Muscle of back (tissue), 13 donors: ENCODE measurements at places on chromosomes 5 and 9.

DNA sequence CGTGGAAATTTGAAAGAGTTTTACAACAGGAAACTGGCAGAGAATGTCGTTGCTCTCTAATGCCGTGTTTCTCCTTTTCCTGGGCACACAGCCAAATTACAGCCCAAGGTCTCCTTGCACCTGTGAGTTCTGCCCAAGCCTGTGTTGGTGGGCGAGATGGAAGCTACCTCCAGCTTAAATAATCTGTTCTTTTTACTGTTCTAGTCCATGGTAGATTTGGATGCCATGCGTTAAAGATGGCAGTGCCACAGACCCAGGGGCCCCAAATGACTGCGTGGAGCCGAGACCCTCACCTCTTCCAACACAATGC is 92.6 kb upstream of the IRX4 start:
- no peak for DNase-seq

DNA sequence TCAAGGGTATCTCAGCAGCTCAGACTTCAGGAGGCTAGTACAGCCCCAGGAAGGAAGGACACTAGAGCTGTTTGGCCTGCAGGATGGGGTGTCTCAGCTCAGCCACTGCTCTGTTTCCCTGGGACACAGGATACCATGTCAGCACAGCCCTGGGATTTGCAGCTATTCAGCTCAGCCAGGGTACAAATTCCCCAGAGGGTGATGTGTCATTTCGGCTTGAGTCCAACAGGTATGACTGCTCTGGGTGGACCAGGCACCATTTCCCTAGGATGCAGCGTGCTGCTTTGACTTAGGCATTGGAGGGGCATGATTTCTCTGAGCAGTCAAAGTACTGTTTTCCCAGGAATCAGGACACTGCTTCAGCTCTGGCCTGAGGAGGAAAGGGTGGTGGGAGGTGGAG is 130.1 kb downstream of the ARSB start:
- DNase-seq, result no peak

DNA sequence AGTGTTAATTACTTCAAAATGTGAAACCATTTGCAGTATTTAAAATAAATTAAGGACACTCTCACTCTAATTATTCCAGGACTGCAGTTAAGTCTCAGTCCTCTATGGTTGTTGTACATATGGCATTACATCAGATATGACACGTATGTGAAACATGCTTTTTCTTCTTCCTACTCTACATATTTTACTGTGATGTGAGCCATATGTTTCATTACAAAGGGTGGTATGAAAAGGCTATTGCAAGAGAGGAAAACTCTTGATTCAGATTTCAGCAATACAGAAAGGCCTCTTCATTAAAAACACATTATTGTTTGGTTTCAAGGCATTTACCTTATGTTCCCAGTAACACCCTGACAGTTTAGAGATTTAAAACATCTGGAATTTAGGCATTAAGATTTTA is 964.5 kb upstream of the DMAC1 start:
- peak; percentile 53 for DNase-seq

GRCh38 chr5:10254686-10255085 is 4.6 kb downstream of the CCT5 start:
- DNase-seq, result no peak

- DNase-seq, result peak; percentile 90
Observed at GRCh38 chr5:160188141-160189015, 40.9 kb upstream of the FABP6 start.

- DNase-seq, result no peak
Observed at GRCh38 chr9:136978073-136978864, 965 bp downstream of the PTGDS start.

- DNase-seq, result peak; percentile 36
Observed at GRCh38 chr5:112159435-112159834, 259.6 kb downstream of the EPB41L4A start.
